RWPE1 (cell line): ENCODE measurements at places on chromosomes 2 and 18.

DNA sequence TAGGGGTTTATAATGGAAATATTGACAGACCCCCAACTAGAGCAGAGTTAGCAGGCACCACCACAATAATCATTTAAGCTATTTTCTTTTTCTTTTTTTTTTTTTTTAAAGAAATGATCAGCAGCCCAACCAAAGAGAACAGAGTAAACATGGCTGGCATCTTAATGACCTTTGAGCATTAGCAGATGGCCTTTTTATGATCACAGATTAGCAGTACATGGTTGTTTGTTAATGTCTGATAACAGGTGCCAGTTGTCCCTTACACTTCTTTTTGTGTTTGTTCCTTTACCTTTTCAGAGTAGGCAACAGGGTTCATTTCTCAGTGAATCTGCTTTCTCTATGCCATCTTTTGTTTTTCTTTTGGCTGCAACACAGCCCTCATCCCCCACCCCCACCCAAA is 747.0 kb downstream of the BCL11A start:
- no peak for DNase-seq

DNA sequence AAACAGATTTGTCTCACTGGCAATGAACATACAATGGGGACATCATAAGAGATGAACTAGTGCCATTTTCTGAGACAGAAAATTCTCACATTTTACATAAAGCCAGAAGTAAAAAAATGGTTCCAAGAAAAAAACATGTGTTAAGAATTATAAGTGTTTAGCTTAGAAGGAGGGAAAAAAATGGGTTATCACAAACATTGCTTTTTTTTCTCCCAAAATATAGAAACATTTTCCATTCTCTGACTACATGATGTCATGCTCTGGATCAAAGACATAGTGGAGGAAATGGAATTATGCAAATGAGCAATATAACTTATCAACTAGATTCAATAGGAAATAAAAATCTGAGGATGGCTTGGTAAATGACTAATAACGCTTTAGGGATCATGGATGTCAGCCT is 49.8 kb downstream of the SPATS2L start:
- DNase-seq, result no peak

GRCh38 chr18:75506913-75507312 is 79.4 kb upstream of the SMIM21 start:
- DNase-seq, result no peak

- DNase-seq, result no peak
Observed at GRCh38 chr2:216661639-216662375, 28.6 kb downstream of the IGFBP2 start.

DNA sequence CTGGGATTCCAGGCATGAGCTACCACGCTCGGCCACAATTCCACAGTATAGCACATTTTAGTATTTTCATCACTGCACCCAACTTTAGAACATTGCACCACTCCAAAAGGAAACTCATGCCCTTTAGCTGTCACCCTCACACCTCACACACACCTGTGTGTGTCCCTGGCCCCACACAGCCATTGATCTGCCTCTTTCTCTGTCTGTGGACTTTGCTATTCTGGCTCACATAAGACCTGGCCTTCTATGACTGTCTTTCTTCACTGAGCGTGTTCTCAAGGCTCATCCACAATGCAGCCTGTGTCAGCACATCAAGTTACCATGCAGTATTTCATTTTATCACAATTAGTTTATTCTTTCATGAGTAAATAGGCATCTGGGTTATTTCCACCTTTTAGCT is 19.7 kb upstream of the ATP9B start:
- no peak for DNase-seq

DNA sequence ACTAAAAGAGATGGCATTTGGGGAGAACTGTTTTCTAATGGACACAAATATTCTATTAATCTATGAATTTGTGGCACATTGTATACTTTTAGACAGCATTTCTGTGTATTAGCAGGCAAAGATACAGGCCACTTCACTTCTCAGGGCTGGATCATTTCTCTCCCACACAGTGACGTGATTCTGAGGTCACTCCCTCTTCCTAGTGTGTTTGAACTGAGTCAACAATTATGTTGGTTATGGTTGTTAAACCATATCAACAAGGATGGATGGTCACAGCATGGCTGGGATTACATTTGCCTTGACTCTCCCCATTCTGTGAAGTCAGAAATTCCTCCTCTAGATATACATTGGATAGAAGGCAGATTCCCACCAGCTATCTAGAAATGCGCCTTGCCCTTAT is 11.6 kb downstream of the NOSTRIN start:
- DNase-seq, result no peak

GRCh38 chr2:191362841-191363240 is 117.6 kb downstream of the MYO1B start:
- DNase-seq, result no peak

DNA sequence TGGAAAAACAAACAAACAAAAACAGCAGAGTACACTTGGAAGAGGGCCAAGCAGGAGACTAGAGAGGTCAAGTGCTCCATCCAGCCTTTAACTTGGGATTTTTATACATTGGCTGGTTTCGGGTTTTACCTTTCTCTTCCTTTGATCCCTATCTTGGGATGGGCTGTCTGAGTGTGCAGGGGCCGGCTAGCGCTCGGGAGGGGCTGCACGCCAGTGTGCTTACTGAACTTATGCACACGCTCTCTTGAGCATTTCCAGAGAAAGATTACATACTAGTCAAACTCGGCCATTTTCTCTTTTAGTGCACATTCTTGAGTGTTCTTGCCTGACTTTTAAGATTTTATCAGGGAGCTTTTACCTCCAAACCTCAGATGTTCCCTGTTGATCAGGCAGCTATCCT is 707.8 kb downstream of the DSC3 start:
- DNase-seq, result no peak

DNA sequence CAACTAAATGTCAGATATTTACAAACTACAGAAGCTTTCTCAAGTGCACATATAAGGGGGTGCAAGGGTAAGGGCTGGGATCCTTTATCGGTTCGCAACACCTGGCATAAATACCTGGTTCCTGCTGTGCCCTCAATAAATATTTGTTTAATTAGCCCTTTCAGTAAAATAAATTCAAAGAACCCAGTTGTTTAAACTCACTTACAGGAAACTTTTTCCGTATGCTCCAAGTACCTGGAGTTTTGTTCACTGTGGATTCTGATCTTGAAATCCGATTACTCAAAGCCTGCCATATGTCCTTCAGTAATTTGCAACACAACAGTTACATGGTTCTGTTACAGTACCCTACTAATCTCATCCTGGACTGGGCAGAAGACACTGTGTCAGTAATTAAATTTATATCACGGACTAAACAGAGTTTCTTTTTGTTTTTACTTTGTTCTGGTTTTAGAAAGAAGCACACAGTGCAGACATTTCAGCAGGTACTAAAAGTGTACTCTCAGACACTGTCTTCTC is 36.9 kb downstream of the TBC1D8 start:
- DNase-seq, result no peak

GRCh38 chr2:72889991-72890390 is 2.8 kb downstream of the SPR start:
- no peak for DNase-seq

GRCh38 chr2:200262047-200262446 is 44.4 kb upstream of the SPATS2L start:
- DNase-seq, result no peak

- DNase-seq, result no peak
Observed at GRCh38 chr2:236626391-236627150, 56.9 kb downstream of the ACKR3 start.

- DNase-seq, result no peak
Observed at GRCh38 chr2:45748239-45748638, 96.8 kb downstream of the PRKCE start.

GRCh38 chr18:50051288-50051687 is 143.7 kb downstream of the MYO5B start:
- DNase-seq, result peak; percentile 2

- DNase-seq, result peak; percentile 2
Observed at GRCh38 chr18:31943878-31944816, 1.2 kb upstream of the TRAPPC8 start.
